ENCODE measurements at places on chromosomes 12 and 14.

DNA sequence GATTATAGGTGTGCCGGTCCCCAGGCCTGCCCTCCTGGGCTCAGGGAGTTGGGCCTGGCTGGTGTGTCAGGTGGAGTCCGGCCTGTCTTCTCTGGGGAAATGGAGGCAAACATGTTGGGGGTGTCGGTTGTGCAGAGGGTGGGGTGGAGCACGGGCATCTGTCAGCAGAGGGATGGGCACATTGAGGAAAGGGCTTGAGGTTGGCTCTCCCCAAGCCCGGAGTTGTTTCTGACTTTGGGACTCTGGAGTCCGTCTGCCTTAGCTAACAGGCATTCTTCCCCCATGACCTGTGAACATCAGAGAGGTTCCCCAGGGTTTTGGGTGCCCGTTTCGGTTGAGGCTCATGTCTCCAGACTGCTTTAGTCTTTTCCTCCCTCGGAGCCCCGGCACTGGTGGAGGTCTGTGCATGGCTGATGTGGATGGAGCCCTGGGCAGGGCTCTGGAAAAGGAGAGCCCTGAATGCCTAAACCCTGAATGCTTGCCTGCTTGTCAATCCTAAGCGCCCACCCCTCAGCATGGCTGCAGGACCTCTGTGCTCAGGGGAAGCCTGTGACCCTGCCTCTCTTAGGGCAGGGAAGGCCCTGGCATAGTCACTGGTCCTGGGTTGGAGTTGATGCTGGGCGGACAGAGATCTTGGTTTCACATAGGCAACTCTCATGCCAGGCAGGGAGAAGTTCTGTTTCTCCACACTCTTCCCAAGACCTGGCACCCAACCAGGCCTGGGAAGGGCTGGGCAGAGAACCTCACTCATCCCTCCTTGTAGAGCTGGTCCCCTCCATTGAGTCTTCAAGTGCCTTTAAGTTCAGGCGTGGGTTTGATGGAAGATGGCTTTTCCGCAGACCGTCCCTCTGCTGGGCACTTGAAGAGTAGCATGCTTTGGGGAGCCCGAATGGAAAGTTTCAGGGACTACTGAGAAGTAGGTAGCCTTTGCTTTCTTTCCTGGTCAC, 12.9 kb downstream of the NYNRIN start:
- DNase-seq: peak; percentile 37

- DNase-seq: no peak
Measured at GRCh38 chr14:99531251-99532096, 50.3 kb downstream of the CCNK start.

GRCh38 chr14:26636561-26636960, 38.7 kb upstream of the NOVA1 start:
- no peak for DNase-seq

GRCh38 chr12:90682398-90682797, 272.6 kb downstream of the CCER1 start:
- DNase-seq: no peak

- DNase-seq: no peak
Measured at GRCh38 chr12:2018391-2018790, 14.1 kb upstream of the DCP1B start.

GRCh38 chr14:103879118-103879569, 31.8 kb upstream of the PPP1R13B start:
- DNase-seq: no peak

- no peak for DNase-seq
Measured at GRCh38 chr12:113099764-113100163, 35.8 kb downstream of the RASAL1 start.

DNA sequence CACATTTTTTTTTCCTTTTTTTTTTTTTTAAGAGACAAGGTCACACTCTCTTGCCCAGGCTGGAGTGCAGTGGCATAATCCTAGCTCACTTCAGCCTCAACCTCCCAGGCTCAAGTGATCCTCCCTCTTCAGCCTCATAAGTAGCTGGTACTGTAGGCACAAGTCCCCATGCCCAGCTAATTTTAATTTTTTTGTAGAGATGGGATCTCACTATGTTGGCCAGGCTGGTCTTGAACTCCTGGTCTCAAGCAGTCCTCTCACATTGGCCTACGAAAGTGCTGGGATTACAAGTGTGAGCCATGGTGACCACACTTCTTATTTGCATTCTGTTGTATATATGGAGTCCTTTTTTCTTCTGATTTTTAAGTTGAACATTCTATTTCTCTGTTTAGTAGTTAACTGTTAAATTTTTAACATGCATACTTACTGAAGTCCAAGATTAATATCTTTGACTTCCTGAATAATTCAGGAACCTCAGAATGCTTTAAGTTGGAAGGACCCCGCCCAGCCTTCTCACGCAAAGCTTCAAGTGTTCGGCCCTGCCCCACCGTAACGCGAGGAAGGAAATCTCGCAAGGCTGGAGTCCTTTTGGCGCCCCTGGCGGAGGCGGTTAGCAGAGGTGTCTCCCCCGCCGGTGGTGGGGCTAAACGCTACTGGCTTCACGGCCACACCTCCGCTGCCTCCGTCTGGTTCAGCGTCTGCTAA, 21.6 kb downstream of the SPATS2 start:
- no peak for DNase-seq

- no peak for DNase-seq
Measured at GRCh38 chr12:127149226-127149964, 1117.6 kb upstream of the TMEM132C start.

DNA sequence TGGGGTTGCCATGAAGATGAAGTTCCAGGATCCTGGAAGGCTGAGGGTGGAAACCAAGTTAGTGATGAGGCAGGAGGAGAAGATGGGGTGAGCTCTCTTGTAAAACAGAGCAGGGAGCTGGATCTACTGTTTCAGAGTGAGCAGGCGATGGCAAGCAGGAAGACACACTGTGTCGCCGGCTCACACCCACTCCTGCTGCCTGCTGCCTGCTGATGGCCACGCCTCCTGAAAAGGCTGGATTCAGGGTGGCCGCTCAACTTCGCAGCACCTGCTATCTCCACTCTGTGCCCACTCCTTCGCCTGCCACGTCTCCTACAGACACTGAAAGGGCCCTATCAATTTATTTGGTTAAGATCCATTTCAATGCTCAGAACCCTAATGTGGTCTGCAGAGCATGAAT, 96.1 kb downstream of the RBM19 start:
- peak; percentile 85 for DNase-seq

DNA sequence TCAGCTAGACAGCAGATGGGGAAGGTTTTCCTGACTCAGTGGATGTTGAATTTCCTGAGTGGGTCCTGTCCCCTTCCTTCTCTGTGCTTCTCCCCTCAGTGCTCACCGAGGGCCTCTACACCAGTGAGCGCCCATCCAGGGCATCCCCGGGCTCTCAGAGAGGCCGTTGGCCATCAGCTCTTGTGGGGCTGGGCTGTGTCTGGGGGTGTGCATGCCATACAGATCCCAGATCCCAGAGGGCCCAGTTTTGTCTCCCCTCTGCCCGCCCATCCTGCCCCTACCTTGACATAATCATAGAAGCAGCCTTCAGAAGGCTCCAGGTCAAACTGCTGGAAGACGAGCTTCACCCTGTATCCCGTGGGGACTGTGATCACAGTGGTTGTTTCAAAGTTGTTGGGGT, 1.1 kb downstream of the C1R start:
- no peak for DNase-seq

- no peak for DNase-seq
Measured at GRCh38 chr12:75361408-75361807, 26.9 kb downstream of the GLIPR1L1 start.

- DNase-seq: no peak
Measured at GRCh38 chr12:56803750-56804149, 40.6 kb downstream of the HSD17B6 start.

Measured in NCI-H510A treated with DMSO at 0.1 percent for 48 hours (cell line).